ENCODE measurements at places on chromosomes 2 and 18.

DNA sequence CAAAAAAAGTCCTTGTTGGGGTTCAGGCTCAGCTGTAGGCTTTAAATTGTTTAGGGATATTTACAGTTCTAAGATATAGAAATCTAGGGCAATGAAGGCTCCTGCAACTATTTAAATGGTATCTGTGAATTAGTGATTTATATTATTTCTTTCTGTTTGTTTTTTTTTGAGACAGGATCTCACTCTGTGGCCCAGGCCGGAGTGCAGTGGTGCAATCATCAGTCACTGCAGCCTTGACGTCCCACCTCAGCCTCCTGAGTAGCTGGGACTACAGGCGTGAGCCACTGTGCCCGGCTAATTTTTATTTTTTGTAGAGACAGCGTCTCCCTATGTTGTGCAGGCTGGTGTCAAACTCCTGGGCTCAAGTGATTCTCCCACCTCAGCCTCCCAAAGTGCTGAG is 32.3 kb upstream of the NDUFV2 start:
- no peak for DNase-seq

DNA sequence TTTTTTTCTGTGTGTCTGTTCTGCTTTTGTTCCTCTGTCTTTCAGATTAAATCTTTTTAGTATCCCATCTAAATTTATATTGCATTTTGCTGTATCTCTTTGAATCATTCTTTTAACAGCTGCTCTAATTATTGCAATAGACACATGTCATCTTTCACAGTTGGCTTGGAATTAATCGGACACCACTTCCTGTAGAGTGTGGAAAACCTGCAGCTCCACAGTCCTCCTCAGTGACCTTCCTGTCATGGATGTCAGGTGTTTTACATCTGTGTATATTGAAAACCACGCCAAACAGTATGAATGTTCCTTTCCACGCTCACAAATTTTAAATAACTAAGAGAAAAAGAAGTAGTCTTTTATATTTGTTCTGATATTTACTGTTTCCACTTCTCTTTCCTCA is 135.3 kb downstream of the PXDN start:
- DNase-seq = no peak

DNA sequence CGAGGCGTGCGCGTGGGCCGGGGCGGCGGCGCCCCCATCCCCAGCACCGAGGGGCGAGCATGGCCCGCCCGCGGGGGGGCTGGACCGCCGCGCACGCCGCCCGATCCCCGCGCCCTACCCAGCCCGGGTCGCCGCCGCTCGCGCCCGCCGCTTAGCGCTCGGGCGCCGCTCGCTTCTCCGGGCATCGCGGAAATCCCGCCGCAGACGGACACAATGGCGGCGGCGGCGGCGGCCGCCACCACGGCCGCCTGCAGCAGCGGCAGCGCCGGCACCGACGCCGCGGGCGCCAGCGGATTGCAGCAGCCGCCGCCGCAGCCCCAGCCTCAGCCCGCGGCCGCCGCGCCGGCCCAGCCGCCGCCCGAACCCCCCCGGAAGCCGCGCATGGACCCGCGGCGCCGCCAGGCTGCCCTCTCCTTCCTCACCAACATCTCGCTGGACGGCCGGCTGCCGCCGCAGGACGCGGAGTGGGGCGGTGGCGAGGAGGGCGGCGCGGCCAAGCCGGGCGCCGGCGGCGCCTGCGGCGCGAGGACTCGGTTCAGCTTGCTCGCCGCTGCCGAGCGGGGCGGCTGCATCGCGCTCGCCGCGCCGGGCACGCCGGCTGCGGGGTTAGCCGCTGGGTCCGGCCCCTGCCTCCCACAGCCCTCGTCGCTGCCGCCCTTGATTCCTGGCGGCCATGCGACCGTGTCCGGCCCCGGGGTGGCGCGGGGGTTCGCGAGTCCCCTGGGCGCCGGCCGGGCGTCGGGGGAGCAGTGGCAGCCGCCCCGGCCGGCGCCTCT is 453 bp downstream of the CABLES1 start:
- no peak for DNase-seq

DNA sequence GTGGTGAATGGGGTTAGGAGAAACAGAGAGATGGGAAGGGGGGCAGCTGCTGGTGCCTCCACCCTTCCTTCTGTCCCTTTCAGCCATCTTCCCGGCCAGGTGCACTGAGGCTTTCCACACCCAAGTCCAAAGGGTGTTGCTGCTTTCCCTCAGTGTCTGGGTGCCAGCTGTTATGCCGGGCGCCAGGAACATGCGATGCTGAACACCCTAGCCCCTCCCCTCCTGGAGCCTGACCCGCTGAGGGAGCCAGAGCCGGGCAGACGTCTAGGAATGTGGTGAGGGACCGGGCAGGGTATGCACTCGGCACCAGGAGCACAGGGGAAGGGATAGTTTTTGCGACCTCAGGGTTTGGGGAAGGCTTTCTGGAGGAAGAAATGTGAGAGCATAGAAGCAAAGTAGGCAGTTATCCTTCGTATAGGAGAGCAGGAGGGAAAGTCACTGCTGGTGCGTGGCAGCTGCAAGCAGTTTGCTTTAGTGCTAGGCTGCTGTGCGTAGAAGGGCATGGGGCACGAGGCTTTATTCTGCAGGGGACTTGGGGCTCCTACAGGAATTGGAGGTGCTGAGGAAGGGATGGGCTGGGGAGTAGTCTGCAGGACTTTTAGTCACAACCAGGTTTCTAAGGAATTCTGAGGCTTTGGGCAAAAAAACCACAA is 147.7 kb downstream of the TSN start:
- no peak for DNase-seq

DNA sequence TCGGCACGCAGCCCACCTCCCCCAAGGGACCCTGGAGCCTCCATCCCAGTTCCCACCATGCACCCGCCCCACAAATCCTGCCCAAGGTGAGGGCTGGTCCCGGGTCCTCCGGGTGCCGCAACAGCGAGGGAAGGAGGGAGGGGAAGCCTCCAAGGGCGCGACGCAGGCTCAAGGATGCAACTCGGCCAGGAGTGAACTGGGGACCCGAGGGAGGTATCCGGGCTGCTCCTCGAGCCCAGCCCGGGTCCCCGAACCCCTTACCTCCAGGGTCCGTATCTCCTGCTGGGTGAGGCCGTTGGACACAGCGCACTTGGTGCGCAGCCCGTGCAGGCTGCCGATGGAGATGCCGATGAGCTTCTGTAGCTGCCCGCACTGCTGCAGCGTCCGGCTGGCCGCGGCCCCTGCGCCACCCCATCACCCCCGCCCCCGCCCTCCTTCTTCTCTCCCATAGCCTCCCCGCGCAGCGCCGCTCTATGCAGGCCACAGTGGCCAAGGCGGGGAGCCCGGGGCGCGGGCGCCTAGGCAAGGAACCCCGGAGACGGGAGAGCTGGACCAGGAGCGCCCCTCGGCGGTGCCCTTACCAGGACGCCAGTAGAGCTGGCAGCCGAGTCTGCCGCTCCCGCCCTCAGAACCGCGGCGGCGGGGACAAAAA is 124.1 kb downstream of the ANKRD30BL start:
- DNase-seq = no peak

- no peak for DNase-seq
These were observed 116.8 kb upstream of the FSHR start for GRCh38 chr2:49271060-49271606.

DNA sequence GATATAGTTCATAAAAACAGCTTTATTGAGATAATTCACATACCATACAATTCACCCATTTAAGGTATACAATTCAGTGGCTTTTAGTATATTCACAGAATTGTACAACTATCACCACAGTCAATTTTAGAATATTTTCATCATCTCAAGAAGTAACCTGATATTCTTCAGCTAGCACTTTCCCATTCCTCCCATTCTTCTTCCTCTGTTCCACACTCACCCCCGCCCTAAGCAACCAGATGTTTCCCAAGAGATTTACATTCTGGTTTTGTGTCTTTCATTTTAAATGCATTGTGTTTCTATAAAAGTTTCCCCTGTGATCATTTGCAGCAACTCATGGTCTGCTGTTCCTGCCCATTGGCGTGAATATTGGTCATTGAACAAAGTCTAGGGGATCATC is 5.4 kb downstream of the GPN1 start:
- DNase-seq = no peak

All from left renal pelvis (tissue), 4 donors.